ENCODE measurements at places on chromosomes 11 and 22.

DNA sequence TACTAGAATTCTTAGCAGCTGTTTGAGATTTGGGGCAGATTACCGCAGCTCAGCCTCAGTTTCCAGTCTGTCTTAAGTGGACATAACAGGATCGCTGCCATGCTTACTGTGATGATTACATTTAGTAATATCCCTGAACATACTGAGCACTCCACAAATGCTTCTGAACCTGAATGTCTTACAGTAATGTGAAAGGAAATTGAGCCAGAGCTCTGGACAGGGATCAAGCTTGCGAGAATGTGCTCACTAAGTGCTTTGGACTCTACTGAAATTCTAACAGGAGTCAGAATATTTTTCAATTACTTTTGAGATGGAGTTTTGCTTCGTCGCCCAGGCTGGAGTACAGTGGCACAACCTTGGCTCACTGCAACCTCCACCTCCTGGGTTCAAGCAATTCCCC lies 118.6 kb upstream of the RASSF10 start:
- DNase-seq: no peak

DNA sequence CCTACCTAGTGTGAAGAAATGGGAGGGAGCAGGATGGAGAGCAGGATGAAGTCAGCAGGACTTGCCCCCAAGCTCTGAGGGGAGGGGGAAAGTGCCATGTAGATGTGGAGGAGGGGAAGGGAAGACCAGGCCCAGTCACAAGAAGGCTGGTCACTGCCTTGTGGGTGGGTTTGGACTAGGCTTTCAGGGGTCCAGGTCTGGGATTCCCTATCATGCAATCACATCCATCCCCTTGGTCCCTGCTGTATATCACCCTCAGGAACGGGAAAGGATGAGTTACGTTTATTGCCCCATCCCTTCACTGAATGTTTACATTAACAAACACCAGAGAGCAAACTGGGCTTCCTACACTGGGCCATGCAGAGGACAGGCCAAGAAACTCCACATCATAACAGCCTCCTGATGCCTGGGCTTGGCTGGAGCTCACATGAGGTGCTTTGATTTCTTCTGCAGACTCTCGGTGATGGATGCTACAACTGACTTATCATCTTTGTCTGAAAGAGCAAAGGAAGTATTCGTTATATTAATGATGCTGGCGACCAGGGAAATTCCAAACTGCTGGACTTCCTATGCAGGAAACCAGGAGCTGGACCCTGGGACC lies 5.6 kb downstream of the TMEM86A start:
- DNase-seq: no peak

- DNase-seq: no peak
Measured at GRCh38 chr11:1743585-1744136, 6.7 kb downstream of the IFITM10 start.

GRCh38 chr11:10896493-10896892 lies 38.6 kb upstream of the ZBED5 start:
- DNase-seq: no peak

- no peak for DNase-seq
Measured at GRCh38 chr11:65577756-65578109, 1.9 kb downstream of the EHBP1L1 start.

DNA sequence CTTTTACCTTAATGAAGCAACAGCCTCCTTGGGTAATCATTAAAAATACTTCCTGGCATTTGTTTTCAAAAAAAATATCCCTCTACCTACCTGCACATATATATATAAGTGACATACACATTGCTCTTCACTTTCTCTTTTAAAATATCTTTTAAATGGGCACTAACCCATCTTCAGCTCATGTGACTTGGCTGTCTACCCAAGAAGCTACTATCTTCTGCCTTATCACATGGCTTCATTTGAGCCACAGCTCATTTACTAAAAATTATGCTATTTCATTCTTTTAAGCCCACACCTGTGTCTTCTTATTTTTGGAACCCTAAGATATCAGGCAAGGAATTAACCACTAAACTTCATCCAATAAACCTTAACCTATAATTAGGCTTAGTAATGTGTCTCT lies 37.0 kb upstream of the SOX6 start:
- DNase-seq: no peak

DNA sequence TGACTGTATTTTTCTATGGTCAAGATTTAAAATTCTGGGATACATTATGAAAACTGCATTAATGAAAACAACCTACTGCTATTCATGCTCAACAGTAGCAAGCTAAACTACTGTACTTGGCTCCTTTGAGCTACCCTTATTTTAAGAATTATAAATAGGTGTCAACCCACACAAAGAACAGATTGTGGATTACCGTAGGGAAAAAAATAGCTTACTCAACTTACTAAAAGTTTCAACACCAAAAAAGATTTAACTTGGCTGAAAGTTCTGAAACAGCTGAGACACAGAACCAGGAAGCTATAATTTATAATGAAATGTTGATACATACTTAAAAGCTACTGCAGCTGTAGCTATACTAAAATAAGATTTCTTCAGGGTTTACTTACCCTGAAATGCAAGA lies 10.1 kb downstream of the LIN7C start:
- no peak for DNase-seq

- DNase-seq: no peak
Measured at GRCh38 chr22:23213581-23214334, 33.4 kb downstream of the BCR start.

DNA sequence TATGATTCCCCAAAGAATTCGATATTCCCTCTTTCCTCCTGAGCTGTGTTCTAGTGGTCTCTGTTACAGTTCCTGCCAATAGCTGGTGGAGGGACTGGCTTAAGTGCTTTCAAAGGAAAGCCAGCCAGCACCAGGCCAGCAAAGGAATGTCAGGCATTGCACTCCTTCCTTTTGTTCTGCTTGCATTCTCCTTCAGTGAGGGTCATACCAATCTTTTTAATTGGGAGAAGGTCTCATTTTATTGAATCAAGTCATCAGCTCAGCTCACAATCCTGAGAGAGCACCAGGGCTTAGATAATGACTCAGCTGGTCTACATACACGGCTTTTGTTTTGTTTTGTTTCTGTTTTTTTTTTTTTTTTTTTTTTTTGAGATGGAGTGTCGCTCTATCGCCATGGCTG lies 222.9 kb downstream of the NAV2 start:
- no peak for DNase-seq

DNA sequence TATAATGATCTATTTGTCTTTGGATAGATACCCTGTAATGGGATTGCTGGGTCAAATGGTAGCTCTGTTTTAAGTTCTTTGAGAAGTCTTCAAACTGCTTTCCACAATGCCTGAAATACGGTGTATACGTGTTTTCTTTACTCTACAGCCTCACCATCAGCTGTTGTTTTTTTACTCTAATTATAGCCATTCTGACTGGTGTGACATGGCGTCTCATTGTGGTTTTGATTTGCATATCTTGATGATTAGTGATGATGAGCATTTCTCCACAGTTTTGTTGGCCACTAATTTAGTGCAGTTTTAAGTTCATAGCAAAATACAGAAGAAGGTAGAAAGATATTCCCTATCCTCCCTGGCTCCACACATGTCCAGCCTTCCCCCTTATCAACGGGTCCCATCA lies 26.3 kb upstream of the VPREB1 start:
- no peak for DNase-seq

DNA sequence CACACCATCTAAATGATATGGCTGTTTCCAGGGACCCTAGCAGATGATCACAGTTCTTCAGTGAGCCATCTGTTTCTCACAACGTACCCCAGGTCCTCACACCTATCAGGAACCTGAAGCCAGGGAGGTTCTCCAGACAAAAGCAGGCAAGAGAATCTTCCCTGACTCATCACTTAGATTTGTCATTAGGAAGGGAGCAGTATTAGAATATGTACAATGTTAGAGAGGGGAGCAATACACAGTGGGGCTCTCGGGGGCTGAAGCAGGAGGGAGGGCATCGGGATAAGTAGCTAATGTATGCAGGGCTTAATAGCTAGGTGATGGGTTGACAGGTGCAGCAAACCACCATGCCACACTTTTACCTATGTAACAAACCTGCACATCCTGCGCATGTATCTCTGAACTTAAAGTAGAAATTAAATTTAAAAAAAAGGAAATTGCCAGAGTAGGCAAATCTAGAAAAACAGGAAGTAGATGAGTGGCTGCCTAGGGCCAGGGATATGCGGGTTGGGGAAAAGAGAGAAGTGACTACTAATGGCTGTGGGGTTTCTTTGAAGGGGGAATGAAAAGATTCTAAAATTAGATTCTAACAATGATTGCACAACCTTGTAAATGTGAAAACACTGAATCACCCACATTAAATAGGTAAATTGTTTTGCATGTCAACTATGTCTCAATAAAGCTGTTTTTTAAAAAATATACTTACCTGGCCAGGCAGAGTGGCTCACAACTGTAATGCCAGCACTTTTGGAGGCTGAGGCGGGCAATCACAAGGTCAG lies 14.4 kb downstream of the C22orf42 start:
- no peak for DNase-seq

DNA sequence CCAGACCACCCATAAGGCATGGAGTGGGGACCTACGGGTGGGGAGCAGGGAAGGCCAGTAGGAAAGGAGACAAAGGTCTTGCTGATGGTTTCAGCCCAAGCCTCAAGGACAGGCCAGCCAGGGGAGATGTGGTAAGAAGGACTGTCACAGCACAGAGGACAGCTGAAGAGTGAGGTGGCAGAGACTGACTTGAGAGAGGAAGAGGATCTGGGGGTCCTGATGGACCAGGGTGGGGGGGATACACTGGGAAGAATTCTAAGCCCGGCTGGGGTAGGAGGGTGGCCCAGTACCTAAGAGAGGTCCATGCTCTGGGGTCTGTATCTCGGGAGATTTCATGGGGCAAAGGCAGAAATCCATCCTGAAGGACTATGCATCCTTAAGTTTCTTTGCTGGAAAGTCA lies 66.1 kb upstream of the THY1 start:
- DNase-seq: no peak

GRCh38 chr11:83438438-83438837 lies 152.3 kb upstream of the CCDC90B start:
- DNase-seq: no peak

- no peak for DNase-seq
Measured at GRCh38 chr22:27393371-27393770, 408.2 kb downstream of the MN1 start.

DNA sequence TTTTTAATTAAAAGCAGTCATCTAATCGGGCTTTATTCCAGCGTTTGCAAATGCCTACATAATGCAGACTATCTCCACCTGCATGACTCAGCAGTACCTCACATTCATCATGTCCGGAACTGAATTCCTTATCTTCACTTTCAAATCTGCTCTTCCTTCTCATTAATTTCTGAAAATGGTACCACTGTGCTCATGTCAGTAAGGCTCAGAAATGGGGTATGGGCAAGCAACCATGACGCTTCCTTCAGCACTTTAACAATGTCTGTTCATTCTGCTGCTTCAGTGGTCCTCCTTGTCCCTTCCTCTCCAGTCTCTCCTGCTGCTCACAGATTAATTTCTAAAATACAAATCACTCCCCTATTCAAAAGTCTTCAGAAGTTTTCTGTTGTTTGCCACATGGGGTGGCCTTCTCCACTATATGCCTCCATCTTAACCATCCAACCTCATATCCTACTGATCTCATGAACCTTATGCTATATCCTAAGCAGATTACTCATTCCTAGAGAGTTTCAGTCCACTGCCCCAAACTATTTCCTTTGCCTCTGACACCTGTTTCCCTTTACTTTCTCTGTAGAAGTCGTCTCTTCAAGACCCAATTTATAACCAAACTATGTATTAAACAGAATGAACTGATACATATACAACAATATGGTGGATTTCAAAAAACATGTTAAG lies 7.0 kb downstream of the GTF2H1 start:
- DNase-seq: no peak

- peak; percentile 42 for DNase-seq
Measured at GRCh38 chr11:64675450-64676260, 47.3 kb downstream of the NRXN2 start.

DNA sequence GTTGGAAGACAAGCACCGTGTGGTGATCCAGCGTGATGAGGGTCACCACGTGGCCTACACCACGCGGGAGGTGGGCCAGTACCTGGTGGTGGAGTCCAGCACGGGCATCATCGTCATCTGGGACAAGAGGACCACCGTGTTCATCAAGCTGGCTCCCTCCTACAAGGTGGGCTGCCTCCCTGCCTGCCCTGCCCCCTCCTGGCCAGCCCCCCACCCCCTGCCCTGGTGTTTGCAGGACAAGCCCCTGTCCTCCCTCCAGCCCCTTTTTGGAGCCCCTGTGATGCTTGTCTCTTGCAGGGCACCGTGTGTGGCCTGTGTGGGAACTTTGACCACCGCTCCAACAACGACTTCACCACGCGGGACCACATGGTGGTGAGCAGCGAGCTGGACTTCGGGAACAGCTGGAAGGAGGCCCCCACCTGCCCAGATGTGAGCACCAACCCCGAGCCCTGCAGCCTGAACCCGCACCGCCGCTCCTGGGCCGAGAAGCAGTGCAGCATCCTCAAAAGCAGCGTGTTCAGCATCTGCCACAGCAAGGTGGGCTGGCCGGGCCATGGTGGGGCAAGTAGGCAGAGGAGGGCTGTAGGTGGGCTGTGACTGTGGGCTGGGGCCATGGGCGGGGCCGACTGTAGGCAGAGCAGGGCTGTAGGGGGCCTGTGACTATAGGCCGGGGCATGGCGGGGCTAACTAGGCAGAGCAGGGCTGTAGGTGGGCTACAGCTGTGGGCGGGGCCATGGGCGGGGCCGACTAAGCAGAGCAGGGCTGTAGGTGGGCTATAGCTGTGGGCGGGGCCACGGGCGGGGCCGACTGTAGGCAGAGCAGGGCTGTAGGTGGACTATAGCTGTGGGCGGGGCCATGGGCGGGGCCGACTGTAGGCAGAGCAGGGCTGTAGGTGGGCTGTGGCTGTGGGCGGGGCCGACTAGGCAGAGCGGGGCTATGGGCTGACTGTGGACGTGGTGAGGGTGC lies 13.6 kb downstream of the MUC2 start:
- no peak for DNase-seq

GRCh38 chr11:87477321-87477720 lies 439.6 kb downstream of the TMEM135 start:
- no peak for DNase-seq

DNA sequence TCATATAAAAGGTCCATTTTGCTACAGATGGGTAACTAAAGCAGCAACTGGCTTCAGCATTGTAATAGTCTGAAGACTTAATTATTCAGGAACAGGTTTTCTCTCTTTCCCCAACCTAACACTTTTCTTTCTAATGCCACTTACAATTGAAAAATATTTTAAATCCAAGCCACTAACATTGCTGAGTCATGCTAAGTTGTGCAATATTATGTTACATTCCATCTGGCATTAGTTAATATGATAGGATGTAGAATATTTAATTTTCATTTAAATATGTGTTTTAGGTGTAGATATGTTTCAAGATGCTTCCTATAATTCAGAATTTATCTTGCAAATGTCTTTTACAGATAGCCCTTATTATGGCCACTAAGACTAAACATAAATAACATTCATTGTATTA lies 98.6 kb downstream of the KIF18A start:
- DNase-seq: no peak

- no peak for DNase-seq
Measured at GRCh38 chr11:85875505-85875904, 20.3 kb downstream of the CCDC83 start.

DNA sequence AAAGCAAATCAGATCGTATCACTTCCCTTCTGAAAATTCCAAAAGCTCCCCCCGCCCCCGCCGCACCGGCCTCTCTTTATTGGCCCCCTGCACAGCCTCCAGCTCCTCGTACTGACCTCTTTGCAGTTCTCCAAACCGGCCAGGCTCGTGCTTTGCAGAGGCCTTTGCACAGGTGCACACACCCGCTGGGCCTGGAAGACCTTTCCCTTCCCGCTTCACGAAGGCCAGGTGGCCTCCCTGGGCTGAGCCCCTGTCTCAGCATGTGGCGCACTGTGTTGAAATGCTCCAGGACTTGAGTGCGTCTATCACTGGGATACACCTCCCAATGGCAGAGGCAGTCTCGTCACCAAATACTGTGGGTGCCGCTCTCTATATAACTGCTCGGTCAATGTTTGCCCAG lies 13.2 kb upstream of the ADA2 start:
- no peak for DNase-seq

Measured in hippocampal formation (tissue), 2 donors.